ENCODE measurements at places on chromosomes 7 and 10.

GRCh38 chr7:22137026-22137425 lies 191.3 kb upstream of the CDCA7L start:
- no peak for DNase-seq

- DNase-seq: no peak
Observed at GRCh38 chr10:77899080-77899477, 27.5 kb downstream of the DLG5 start.

DNA sequence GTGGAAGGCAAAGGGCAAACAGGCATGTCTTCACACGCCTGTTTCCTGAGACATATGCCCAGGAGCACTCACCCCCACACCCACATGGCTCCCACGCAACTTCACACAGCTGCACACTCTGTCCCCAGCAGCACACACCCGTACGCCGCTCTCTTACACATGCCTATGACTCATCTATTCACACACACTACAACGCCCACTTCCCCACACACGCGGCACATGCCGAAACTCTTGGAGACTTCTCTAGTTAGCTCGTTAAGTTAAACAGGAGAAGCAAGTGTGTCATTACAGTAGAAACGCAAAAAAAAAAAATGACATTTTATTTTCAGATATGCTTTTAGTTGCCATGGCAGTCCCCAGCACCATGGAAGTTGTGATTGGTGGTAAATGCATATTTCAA lies 6.7 kb downstream of the CALN1 start:
- DNase-seq: no peak

DNA sequence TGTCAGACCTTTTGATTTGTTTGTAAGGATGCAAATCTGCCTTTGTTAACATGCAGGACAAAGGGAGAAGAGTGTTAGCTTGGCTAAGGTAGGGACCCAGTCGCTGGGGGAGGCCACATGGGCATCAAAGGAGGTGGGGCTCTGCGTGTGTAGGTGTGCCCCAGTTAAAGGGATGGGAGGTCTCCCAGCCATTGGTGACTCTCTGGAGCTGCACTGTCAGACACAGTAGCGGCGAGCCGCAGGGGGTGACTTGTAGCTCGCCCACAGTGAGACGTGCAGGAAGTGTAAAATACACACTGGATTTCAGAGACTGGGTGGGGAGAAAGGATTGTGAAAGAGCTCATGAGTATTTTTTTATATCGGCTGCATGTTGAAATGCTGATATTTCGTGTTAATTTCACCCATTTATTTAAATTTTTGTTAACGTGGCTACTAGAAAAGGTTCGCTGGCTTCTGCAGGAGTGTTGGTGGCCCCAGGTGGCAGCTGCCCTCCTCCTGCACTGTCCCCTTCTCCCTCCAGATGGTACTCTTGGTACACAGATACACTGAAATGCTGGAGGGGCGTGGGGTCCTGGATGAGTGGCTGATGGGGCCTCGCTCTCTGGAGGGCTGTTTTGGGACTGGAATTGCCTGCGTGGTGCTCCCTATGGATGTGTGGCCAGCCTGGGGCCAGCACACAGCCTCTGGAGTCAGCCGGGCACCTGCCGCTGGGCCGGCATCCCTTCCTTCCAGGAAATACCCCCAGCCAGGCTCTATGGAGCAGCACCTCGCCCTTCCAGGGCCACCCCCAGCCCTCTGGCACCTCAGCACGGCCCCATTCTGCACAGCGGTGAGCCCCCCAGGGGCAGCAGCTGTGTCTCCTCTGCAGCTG lies 59.2 kb downstream of the LHPP start:
- no peak for DNase-seq

DNA sequence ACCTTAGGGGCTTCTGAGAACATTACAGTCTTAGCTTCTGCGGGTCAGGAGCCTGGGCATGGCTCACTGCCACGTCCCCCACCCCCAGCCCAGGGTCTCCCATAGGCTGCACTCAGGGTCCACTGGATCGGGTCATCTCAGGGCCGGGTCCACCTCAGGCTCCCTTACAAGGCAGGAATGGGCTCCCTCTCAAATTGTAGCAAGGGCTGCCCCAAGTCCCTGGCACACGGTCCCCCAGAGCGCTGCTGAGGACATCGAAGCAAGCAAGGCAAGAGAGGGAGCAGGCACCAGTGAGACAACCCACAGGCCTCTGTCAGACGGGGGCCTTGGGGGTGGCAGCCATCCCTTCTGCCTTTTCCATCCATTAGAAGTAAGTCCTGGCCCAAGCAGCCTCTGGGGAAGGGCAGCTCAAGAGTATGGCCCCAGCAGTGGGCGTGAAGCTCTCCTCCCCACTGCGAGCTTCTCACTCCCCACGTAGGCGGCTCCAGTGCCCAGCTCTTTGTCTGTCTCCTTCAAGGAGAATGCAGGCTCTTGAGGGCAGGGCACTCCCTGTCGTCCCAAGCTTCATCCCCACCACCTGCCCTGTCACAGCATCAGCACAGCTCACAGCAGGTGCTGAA lies 18.0 kb upstream of the RET start:
- DNase-seq: no peak

- DNase-seq: no peak
Observed at GRCh38 chr10:51074238-51075028, at the start of gene PRKG1. TSS of gene PRKG1 (plus strand) at chr10:51074487.

GRCh38 chr10:31819391-31819820 lies 109.2 kb downstream of the ARHGAP12 start:
- DNase-seq: no peak

DNA sequence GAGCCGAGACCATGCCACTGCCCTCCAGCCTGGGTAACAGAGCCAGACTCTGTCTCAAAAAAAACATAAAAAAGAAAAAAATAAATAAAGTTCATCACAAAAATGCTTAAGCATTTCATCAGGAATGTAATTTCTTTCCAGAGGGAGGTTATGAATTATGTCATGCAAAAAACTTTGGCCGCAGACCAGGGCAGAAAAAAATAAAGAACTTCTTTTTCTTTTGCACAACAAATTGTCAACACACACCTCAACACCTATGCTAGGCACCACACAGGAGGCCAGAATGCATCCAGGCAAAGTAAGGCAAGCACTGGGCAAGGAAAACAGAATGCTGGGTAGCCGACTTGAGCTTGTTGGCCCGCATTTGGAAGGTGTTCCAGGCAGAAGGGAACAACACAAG lies 3.9 kb downstream of the C10orf62 start:
- DNase-seq: no peak

GRCh38 chr7:50699143-50699542 lies 83.6 kb downstream of the GRB10 start:
- no peak for DNase-seq

- no peak for DNase-seq
Observed at GRCh38 chr7:12162415-12163113, 48.5 kb upstream of the TMEM106B start.

DNA sequence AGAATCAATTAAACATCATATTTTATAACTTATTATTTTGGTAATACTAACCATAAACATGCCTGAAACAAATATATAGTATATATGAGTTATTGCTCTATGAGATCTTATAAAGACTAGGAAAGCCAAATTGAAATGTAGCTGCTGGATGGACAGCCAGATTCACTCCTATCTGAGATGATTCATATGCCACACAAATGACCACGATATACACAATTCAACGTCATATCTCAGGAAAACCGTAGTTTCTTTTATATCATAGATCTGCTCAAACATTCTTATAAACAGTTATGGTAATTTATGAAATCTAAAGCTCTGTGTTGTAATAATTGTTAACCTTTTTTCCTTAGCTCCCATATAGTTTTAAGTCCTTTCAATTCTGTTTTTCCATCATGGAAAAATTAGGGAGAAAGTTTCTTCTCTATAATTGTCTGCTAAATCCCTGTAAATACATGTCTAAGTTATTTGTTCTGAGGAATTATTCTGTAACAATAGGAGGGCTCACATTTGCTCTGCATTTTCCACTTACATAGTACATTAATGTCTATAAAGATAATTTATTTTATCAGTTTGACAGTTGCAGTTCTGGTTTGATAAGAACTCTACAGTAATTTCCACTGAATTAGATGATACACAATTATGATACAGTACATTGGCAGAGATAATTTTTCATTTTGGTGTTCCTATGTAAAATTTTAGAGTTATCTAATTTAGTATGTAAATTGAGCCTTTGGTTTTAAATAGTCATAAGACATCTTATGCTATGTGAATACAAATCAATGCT lies 42.7 kb downstream of the GNAT3 start:
- DNase-seq: no peak

DNA sequence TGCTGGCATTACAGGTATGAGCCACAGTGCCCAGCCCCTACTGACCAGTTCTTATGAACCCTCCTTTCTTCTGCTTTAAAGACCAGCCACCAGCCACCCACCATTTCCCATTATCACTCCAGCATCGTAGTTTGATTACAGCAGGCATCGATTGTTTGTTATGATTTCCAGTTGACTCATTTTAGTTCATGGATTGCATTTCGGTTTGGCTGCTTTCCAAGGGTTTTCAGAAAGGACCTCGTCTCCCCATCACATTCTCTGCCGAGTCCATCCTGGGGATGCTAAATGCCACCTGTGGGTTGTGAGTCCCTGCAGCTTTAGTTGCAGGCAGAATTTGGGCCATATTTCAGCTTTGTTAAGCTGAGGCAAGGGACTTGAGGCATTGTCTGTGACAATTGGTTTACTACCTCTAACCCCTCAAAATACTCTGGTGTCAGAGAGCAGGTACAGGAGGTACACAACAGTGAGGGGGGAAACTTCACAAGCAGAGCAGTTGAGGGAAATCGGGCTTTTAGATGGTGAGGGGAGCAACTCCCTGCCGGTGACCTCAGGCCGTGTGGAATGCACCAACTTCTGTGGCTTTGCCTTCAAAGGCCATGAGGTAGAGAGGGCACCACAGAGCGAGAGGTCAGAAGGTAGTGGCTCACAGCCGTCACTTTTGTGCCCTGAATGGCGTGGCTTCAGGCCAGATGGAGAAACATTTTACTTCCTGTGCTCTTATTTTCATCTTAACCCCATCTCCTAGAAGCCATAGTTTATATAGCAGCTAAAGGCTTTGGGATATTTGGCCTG lies 203.8 kb downstream of the CCDC3 start:
- DNase-seq: no peak

DNA sequence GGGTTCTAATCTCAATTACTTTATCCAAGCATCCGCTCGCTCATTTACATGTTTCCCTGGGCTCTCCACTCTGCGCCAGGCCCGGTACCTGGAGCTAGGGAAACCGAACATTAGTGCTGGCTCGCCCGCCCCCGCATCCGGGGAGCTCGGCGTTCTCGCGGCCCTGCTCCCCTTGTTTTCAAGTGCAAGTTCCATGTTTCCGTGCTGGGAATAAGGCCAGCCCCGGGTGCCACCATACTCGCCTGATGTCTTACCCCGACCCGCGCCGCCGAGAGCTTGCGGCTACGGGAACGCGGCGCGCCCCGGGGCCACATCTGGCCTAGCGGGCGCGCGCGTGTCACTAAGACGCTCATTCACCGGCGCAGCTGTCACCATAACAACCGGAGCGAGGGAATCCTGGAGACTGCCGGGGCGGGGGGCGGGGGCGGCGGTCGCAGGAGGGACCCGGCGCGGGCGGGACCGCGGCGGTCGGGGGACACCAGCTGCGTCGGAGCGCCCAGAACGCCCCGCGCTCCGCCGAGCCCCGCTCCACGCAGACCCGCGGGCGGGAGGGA lies at the start of gene NEURL1:
Gene NEURL1 (plus strand): TSS at position 344 of the 554 bp plus-strand sequence. CDS start 683 bp downstream, outside the sequence.
- no peak for DNase-seq

- DNase-seq: no peak
Observed at GRCh38 chr7:36034020-36034419, 119.0 kb upstream of the EEPD1 start.

GRCh38 chr10:35752469-35753461 lies 110.7 kb upstream of the FZD8 start:
- no peak for DNase-seq

DNA sequence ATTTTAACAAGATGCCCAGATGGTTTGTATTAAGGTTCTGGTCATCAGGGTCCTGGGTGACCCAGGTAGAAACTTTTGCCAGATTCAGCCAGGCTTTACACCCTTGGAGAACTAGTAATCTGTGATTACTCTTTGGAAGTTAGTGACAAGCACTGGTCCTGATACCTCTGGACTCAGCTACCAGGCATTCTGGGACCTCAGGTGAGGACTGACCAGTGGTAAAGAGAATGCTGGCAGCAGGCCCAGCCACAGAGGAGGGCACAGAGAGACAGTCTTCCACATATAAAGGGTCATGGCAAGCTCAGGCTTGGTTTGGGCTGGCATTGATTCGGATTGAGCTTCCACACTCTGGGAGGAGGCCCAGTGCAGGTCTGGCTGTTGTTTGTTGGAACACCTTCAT lies 112.0 kb upstream of the CHST15 start:
- DNase-seq: no peak

- no peak for DNase-seq
Observed at GRCh38 chr7:1920266-1920681, 250.2 kb downstream of the ELFN1 start.

GRCh38 chr7:54811846-54812254 lies 52.8 kb upstream of the SEC61G start:
- no peak for DNase-seq

GRCh38 chr7:71772779-71773178 lies 639.4 kb downstream of the CALN1 start:
- DNase-seq: no peak

DNA sequence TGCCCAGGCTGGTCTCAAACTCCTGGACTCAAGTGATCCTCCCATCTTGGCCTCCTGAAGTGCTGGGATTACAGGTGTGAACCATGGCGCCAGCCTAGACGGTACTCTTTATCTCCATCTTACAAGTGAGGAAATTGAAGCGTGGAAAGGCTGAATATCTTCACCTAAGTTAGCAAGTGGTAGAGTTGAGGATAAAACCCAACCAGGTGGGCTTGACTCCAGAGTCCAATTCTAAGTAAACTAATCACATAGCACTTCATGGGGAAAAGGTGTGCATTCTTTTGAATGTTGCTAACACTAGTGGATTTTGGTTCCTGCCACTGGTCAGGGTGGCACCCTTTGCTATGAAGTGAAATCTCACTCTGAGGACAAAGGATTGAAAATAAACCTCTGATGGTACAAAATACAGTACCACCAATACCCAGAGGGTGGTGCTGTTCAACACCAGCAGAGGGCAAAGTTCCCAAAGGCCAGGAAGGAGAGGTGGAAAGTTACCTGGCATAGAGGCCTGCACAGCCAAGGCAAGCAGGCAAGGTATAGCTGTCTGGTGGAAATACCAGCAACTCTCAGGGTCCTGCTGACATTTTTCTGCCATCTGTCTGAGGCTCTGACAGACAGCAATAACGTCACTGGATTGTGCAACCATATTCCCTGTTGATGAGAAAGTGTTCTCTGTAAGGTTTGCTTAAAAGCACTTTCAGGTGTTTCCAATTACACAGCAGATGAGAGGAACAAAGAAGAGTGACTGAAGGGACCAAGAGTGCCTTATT lies 17.6 kb downstream of the ZDHHC16 start:
- DNase-seq: peak; percentile 11

- DNase-seq: no peak
Observed at GRCh38 chr7:87831097-87831496, 45.1 kb downstream of the SLC25A40 start.

All from effector memory CD4-positive, alpha-beta T cell (primary cell).